NCI-H2081 (cell line): ENCODE measurements at places on chromosomes 1 and 21.
A peak's percentile ranks its signal among the peaks of the same experiment; 100 is the strongest.

- DNase-seq, result no peak
These were observed 15.7 kb upstream of the PDXK start for GRCh38 chr21:43703035-43703880.

DNA sequence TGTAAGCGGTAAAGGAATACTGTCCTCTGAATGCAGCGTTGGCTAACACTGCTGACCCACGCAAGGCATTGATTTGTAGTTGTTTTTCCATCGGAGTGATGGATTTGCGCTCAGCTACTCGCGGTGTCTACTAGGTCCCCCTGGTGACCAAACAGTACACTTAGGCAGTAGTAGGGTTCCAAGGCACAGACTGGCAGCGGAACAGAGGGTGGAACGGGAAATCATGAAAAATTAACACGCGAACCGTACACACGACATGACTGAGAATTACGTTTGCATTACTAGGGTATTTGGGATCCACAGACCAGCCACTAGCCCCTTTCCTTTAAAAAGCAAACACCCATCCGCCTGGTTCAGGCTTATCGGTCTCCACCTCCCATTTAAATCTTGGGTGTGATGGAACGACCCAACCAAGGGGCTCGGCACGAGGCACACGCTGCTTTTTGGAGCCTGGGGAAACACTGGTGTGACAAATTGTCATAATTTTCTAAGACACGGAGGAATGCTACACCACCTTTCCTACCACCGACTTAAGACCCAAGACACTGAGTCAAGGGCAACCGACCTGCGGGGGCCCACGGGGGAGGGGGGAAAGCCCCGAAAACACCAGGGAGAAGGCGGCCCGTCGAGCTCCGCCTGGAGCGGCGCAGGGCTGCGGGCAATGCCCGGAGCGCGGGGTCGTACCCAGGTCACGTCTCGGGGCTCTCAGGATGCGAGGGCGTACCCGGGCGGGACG lies 699 bp downstream of the DIPK1A start:
- DNase-seq, result peak; percentile 60

GRCh38 chr1:82783044-82783443 lies 982.3 kb downstream of the ADGRL2 start:
- no peak for DNase-seq

GRCh38 chr1:11498956-11499594 lies 20.1 kb downstream of the DISP3 start:
- no peak for DNase-seq

- no peak for DNase-seq
These were observed 618 bp downstream of the CLCC1 start for GRCh38 chr1:108962681-108963051.

GRCh38 chr1:24541711-24542346 lies 14.1 kb upstream of the NCMAP start:
- DNase-seq, result no peak

GRCh38 chr1:197083474-197083873 lies 16.4 kb upstream of the F13B start:
- no peak for DNase-seq

- DNase-seq, result no peak
These were observed 163.2 kb upstream of the HMCN1 start for GRCh38 chr1:185570962-185571361.
